ENCODE measurements at places on chromosomes 16 and 17.

GRCh38 chr16:66203476-66203875 lies 163.0 kb upstream of the CDH5 start:
- DNase-seq: no peak

GRCh38 chr17:42704490-42704836 lies 22.1 kb downstream of the CNTNAP1 start:
- DNase-seq: no peak

GRCh38 chr16:89201439-89202377 lies 1.4 kb upstream of the SLC22A31 start:
- peak; percentile 45 for DNase-seq

GRCh38 chr17:19338031-19338990 lies 24.2 kb downstream of the B9D1 start:
- DNase-seq: no peak

GRCh38 chr16:4747906-4748681 lies 13.8 kb downstream of the DNAAF8 start:
- no peak for DNase-seq

- DNase-seq: no peak
These were observed 274.0 kb downstream of the MAF start for GRCh38 chr16:79326549-79326948.

DNA sequence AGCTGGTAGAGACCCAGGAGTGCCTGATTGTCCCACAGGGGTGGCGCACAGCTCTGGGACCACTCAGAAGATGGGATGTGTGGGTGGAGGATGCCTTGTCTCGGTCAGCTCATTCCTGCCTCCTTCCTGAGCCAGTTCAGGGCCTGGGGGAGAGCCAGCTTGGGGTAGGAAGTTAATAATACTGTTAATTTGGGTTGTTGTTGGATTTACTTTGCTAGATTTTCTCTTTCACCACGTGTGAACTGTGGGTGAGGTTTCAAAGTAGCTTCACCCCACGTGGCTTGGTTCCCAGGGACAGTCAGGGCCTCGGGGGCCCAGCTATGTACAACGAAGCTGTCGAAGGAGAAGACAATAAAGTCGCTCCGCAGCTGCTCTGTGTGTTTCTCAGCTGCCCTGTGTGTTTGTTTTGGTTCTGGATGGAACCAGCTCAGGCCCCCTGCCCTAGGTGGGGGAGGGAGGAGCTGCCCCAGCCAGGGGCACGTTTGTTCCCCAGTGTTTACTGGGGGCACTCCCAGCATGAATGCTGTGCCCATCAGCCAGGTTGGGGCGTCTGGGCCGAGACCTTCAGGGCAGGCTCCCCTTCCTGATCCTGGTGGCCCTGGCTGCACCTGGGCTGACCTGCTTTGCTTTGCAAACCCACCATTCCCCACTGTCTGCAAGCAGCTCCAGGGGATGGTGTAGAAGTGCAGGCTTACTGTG lies 2.3 kb downstream of the NUDT16L1 start:
- no peak for DNase-seq

- DNase-seq: no peak
These were observed 116.0 kb downstream of the SOCS1 start for GRCh38 chr16:11140098-11140375.

DNA sequence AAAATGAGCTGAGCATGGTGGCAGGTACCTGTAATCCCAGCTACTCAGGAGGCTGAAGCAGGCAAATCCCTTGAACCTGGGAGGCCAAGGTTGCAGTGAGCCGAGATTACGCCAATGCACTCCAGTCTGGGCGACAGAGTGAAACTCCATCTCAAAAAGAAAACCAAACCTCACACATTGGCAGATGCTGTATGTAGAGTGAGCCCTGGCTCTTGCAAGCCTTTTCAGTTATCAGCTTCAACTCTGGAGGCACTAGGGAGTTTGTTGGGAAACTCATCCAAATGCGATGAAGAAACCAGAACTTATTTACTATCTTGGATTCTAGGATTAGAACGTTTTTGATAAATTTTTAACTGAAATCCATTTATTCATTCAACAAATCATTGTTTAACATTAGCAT lies 56.9 kb upstream of the RASL10B start:
- DNase-seq: no peak

DNA sequence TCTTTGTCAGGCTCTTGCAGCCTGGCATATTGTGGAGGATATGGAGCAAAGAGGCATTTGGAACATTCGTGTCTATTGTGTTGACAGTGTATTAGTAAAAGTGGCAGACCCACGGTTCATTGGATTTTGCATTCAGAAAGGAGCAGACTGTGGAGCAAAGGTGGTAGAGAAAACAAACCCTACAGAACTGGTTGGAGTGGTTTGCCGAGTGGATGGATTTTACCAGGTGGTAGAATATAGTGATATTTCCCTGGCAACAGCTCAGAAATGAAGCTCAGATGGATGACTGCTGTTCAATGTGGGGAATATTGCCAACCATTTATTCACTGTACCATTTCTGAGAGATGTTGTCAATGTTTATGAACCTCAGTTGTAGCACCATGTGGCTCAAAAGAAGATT lies 44.5 kb downstream of the EFCAB13 start:
- DNase-seq: no peak

GRCh38 chr16:993731-994130 lies 12.2 kb downstream of the SOX8 start:
- no peak for DNase-seq

GRCh38 chr16:30054959-30055553 lies 10.5 kb upstream of the ALDOA start:
- no peak for DNase-seq

DNA sequence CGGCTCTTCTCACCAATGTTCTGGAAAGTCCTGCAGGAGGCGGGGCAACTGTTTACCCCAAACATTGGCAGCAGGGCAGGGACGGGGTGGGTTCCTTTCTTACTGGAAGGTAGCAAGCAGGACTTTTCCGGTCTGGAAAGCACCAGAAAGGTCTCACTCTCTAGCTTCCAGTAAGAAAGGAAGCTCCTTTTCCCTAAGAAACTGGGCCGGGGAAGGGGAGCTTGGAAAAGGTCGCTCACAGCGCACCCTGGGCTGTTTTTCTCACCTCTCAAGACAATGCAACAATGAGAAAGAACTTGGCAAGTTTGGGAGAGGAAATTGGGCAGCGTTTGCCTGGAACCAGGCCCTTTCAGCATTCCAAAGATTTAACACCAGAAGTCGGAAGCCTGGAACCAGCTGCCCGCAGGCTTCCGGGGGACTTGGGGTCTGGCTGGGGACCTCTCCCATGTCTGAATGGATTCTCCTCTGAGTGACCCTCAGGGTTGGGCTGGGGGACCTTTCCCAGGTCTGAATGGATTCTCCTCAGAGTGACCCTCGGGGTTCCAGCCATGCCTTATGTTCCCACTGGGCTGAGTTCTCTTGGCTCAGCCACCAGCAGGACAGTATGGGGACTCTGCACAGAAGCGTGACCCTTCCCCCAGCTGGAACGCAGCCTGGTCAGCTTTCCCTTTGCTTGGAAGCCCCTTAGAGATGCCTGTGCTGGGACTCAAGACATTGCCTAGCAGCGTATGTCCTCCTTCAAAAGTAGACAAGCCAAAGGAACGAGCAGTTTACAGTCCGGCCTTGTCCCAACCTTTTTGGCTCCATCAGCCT lies 166.5 kb upstream of the PLCG2 start:
- DNase-seq: no peak

GRCh38 chr17:57966246-57966645 lies 11.0 kb upstream of the CUEDC1 start:
- DNase-seq: no peak

Measured in NCI-H187 (cell line).